ENCODE measurements at places on chromosomes 12 and 14.
A peak's percentile ranks its signal among the peaks of the same experiment; 100 is the strongest.

DNA sequence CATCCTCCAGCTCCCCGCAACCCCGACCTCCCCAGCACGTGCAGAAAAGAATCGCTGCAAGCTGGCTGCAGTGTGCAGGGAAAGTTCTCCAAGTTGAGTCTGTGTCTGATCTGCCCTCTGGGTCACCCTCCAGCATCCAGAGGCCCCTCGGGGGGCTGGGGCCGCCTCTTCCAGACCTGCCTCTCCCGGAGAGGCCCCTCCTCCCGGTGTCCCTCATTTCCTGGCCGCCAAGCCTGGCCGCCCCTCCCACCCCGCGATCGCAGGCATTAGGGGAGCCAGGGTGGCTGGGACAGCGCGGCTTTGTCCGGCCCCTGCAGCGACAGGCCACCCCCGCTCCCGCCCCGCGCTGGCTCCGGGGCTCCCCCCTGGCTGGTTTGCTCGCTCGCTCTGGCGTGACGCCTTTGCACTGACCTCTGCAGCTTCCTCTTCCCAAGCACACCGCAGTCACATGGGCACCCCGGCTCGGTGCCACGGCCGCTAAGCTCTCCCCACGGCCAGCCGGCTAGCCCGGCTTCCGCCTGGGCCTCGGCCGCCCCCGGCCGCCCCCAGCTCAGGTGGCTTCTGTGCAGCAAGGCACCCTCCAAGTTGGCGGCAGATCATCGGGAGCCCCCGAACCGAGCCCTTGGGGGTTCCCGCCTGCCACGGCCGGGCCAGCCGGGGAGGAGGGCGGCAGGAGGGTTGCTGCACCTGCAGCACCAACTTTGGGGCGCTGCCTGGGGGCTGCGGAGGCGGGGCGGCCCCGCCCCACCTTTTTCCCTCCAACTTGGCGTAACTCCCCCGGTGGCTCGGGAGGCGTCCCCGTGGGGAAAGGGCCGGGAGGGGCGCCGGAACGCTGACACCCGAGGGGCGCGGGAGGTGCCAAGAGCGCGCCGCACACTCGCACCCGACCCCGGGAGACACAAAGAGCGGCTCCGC, 43.7 kb downstream of the KDM2B start:
- no peak for DNase-seq

DNA sequence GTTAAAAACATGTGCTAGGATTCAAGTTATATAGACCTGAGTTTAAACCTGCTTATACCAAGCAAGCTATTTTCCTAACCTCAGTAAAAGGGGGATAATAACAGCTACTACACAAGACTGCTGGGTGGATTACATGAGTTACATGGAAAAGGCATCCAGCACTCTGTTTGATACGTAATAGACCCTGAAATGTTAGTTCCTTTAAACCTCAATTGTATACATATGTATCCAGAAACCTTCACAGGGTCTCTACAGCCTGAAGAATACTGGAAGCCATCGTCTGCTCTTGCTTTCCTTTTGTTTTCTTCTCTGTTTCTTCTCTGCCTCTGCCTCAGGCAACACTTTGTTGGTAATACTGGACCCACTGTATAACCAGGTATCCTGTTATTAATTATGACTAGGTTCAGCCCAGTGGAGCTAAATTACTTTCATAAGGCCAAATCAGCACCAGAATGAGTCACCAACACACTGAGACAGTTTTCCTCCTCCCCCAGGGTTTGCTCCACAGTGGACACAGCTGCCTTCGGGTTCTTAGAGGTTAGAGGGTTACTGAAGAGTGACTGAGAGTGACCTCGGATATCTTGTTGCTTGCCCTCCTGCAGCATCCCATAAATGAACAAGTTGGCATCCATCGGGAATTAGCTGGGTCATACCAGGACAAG, 127.1 kb downstream of the CAPZA3 start:
- DNase-seq = no peak

DNA sequence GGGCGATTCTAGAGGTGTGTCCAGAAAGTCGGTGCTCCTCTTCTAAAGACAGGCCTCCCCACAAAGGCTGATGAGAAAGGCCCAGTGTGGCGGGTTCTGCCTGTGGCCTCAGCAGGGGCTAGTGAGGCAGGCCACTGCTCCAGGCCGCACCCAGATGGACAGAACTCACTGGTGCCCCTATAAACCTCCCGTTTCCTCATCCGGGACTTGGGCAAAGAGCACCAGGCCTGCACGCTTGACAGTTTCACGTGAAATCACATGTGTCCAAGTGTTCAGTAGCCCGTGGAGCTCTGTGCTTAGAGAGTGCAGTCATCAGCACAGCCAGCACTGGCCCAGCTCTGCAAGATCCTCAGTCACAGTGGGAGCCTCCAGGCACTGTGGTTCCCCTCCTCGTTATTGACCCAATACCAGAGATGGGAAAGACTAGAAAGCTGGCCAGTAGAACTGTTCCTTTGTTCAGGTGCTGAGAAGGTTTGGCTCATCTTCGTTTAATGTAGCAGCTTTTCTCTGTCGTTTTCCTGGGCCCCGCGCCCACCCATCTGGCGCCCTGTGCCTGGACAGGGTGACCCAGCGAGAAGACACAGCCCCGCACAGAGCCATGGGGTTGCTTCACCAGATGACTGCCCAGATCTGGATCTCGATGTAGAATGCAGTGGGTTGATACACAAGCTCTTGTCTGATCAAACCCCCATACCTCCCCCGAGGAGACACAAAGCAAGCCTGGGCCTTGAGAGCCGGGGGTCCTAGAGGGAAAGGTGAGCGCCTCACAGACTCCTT, 26.3 kb downstream of the IL31 start:
- DNase-seq = no peak

GRCh38 chr14:67002994-67003753, 186.1 kb upstream of the GARIN2 start:
- DNase-seq = no peak

GRCh38 chr14:72420749-72421474, 473.0 kb downstream of the DPF3 start:
- DNase-seq = peak; percentile 66

DNA sequence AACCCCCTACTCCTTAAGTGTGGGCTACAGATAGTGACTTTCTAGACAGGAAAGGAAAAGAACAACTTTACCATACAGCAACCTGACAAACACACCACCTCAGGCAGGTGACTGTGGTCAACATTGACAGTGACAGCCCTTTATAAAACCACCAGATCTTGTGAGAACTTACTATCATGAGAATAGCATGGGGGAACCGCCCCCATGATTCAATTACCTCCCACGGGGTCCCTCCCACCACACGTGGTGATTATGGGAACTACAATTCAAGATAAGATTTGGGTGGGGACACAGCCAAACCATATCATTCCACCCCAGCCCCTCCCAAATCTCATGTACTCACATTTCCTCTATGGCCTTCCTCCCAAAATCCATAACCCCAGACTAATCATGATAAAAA, 16.3 kb downstream of the OR10P1 start:
- DNase-seq = no peak

- DNase-seq = no peak
Observed at GRCh38 chr14:57073986-57074385, 194.7 kb downstream of the EXOC5 start.

DNA sequence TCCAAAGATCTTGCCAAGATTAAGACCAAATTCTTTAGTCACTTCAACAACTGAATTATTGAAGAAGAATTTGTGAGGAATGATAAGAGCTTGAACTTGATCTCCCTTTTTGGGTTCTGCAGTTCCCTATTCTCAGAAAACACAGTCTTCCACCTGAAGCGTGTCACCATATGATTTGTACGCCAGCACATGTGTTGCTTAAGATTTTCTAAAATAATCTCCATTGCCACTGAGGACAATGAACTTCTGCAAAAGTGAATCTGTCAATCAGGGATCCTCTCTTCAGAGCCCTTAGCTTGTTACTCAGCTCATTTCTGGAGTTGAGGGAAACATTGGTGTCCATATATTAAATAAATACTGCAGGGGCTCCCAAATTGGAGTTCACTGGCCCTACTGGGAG, 4.2 kb upstream of the SPIC start:
- no peak for DNase-seq

GRCh38 chr12:87943023-87943422, 86.2 kb downstream of the C12orf50 start:
- DNase-seq = no peak

GRCh38 chr12:18634382-18634781, 103.4 kb downstream of the PLCZ1 start:
- no peak for DNase-seq

DNA sequence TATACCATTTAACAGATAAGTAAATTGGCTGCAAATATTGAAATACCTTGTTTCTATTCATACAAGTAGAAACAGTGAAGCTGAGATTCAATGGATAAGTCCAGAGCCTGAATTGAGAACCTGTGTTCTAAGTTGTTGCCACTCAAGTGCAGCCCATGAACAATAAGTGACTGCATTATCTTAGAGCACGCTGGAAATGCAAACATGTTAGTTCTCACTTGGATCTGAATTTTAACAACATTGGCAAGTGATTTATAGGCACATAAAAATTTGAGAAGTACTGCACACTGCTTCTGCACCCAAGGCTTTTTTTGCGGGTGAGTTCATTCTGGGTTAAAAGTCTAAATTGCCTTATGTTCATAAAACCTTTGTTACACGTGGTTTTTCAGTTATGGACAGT, 484.3 kb downstream of the NAV3 start:
- DNase-seq = no peak

- no peak for DNase-seq
Observed at GRCh38 chr12:66060163-66060907, 70.2 kb downstream of the LLPH start.

DNA sequence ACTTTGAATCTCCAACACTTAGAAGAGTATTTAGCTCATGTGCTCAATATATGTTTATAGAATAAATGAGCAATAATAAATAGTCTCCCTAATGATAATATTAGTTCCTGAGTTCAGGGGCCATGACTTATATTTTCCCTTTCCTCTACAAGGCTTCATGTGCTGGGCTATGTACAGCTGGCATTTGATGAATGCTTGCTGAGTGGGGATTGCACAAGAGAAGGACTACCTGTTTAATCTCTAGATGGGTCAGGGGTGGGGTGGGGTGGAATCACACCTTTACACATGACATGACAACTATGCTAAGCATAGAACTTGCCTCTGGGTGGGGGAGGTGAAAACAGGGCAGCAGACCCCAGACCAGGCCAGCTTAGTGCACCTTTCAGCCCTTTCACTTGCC, 7.6 kb upstream of the ABHD12B start:
- DNase-seq = no peak

DNA sequence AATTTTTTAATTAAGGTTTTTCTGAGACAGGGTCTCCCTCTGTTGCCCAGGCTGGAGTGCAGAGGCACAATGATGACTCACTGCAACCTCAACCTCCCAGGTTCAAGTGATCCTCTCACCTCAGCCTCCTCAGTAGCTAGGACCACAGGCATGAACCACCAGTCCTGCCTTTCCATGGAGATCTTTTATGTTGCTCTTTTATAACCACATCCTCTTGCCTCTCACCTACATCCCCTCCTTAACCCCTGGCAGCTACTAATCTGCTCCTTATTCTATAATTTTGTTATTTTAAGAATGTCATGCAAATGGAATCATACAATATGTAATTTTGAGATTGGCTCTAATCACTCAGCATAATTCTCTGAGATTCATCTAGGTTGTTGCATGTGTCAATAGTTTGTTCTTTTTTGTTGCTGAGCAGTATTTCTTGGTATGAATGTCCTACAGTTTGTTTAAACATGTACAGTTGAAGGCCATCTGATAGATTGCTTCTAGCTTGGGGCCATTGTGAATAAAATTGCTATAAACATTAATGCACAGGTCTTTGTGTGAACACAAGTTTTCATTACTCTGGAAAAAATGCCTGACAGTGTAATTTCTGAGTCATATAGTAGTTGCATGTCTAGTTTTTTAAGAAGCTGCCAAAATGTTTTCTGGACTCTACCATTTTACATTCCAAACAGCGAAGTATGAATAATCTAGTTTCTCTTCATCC, 249.2 kb upstream of the AMIGO2 start:
- no peak for DNase-seq

DNA sequence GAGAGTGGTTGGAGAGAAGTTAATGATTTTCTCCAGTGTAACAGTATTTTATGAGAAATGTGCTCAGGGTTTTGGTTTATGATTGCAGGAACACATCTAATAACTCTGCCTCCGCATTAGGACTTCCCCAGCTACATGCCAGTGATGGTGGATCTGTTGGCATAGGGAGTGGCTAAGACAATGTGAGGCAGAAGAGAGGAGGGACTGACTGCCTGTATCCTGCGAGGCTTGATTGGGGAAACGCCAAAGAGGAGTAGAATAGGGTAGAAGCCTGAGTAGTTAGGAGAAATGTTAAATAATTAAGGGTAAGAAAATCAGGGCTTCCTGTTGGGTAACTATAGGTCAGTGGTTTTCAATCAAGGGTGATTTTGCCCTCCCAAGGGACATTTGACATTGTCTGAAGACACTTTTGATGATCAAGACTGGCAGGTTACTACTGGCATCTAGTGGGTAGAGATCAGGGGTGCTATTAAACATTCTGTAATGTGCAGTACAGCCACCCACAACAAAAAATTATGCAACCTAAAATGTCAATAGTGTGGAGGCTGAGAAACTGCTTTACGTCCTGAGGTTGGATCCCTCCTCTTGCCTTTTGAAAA, 12.8 kb downstream of the TDG start:
- no peak for DNase-seq

GRCh38 chr14:87935886-87936285, 57.1 kb downstream of the GALC start:
- DNase-seq = no peak

GRCh38 chr12:127594351-127594970, 672.5 kb upstream of the TMEM132C start:
- DNase-seq = no peak

- DNase-seq = no peak
Observed at GRCh38 chr12:124655698-124656516, 88.5 kb upstream of the NCOR2 start.

GRCh38 chr12:77202457-77203060, 137.2 kb upstream of the E2F7 start:
- DNase-seq = no peak

DNA sequence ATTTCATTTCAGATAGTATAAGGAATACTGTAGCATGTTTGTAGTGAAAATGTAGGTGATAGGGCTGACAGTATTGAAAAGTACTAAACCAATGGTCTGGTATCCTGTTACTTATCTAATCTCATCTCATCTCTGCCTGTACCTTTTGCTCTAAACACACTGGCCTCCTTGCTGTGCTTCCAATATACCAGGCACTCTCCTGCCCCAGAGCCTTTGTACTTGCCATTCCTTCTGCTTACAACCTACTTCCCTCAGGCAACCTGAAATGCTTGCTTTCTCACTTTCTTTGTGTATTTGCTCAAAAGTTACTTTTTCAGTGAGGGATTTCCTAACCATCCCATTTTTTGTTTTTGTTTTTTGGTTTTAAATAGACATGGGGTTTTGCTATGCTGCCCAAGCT, 101.9 kb downstream of the PAPLN start:
- no peak for DNase-seq
